Omental fat pad (tissue), 4 donors: ENCODE measurements at places on chromosomes 12 and 14.

DNA sequence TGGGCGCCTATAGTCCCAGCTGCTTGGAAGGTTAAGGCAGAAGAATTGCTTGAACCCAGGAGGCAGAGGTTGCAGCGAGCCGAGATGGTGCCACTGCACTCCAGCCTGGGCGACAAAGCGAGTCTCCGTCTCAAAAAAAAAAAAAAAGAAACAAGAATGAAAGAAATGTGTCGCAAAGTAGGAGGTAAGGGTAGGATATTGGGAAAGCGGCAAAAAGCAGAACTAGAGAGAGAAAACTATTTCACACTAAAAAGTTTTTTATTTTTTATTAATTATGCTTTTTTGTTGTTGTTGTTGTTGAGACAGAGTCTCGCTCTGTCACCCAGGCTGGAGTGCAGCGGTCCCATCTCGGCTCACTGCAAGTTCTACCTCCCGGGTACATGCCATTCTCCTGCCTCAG lies 17.7 kb downstream of the SBNO1 start:
- DNase-seq: no peak

GRCh38 chr14:72336311-72336980 lies 404.2 kb downstream of the RGS6 start:
- no peak for DNase-seq

DNA sequence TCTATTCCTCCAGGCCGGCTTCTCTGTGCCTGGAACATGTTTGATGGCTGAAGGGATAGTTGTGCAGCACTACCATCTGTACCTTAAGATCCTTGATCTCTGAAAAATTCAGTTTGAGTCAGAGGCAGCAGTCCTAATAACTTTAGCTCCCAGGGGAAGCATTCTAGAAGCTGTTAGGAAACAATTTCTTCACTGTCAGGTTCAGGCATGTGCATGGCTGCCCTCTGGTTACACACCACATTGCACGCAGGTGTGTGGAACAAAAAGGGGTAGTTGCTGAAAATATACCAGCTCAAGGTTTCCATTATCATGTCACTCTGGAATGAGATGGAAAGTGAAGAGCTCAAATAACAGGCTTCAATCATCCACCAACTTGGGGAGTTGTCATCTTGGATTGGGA lies 80.1 kb downstream of the CHST11 start:
- DNase-seq: no peak

DNA sequence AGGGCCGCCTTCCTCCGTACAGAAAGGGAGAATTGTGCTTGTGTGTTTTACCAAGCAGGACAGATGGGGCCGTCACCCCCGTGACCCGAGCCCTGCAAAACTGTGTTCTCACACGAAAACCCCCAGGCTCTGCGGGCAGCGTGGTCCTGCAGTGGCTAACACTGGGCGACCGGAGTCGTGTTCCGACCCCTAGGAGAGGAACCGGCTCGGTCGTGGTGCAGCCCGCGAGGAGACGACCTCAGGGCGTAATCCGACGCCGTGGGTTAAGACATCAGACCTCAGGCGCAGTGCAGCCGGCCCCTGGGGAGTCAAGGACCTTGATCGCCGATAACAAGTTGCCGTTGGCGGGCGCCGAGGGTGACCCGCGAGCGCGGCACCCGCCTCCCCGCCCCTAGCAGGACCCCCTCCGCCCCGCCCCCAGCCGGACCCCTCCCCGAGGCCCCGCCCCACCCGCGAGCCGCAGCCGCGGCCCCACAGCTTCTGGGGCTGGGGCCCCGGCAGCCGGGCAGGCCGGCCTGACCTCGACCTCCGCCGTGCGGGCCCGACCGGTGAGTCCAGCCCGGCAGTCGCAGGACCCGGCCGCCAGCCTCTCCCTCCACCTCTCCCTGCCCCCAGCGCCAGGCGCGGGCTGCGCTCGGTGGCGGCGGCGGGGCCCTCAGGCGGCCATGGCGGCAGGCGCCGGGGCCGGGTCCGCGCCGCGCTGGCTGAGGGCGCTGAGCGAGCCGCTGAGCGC lies at the start of gene CHPT1:
TSS of gene CHPT1 (plus strand) at position 444 of the 733 bp plus-strand sequence. CDS start at position 666, 222 bp downstream.
- DNase-seq: no peak

DNA sequence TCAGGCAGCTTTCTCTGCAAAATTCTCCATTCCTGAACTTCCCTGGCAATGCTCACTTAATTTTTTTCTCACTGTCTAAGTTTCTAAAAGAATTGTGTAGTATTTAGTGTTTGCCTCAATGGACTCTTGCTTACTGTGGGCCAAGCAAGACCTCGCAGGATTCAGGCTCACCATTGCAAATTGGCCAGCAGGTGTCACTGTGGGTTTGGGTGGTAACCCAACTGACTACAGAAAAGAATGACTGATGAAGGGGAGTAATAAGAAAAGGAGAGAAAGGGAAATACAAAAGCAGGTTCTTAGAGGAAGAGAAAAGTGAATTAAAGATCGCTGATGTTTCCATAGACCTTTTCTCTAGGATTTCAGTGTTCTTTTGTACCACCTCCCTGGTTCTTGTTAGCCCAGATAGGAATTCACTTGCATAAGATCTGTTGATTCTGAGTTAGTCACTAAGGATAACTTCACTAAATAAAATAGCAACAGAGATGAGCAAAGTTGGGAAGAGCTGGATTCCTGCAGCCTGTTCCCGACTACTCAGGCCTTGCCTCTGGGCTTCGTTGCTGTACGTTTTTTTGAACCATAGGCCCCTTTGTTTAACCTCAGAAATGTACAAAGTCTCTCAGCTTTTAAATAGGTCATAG lies 386.5 kb upstream of the DDHD1 start:
- peak; percentile 66 for DNase-seq

DNA sequence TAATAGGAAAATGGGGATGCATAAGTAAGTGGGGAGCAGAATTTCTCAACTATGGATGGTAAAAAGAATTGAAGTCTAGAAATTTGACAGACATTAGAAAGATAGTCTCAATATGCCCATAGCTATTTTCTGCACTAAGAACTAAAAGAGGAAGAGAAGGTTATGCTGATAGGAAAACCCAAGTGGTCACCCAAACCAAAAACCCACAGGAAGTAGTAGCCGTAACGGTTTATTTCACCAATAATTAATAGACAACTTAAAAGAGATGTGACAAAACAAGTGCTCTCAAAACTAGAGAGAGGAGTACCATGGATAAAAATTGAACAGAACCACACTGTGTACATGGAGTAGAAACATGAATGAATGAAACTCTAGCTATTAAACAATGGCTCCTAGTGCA lies 295.4 kb downstream of the FSCB start:
- DNase-seq: no peak

- DNase-seq: no peak
Observed at GRCh38 chr14:91998667-91999570, 40.9 kb downstream of the TRIP11 start.

DNA sequence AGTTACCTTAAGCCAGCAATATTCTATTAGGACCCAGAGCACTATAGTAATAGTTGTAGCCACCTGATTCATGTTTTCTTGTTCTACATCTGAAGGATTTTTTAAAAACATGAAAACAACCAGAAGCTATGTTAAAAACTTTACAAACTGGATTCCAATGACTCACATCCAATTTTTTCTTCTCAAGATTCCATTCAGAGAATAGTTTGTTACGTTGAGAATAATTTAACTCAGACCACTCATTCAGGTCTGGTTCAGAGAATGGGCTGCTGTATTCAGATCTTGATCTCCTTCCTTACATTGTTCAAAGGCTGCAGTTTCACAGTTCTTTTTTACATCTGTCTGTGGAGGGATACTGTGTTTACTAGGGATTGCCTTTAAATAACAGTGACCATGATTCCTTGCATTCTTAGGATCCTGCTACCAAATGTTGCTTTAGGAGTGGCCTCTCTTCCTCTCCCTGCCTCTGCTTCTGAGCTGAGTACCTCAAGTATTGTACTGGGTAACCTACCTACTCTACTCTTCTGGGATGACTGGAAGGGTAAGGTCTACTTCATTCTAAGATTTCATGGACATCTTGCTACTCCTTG lies 448.0 kb upstream of the FBXO33 start:
- no peak for DNase-seq

- DNase-seq: no peak
Observed at GRCh38 chr12:79453820-79454219, 236.9 kb downstream of the PAWR start.

- DNase-seq: no peak
Observed at GRCh38 chr12:104426926-104427546, 29.7 kb upstream of the CHST11 start.

- no peak for DNase-seq
Observed at GRCh38 chr14:76640923-76641395, 120.3 kb upstream of the VASH1 start.
